Astrocyte of the cerebellum (primary cell): ENCODE measurements at places on chromosomes 3 and 15.

DNA sequence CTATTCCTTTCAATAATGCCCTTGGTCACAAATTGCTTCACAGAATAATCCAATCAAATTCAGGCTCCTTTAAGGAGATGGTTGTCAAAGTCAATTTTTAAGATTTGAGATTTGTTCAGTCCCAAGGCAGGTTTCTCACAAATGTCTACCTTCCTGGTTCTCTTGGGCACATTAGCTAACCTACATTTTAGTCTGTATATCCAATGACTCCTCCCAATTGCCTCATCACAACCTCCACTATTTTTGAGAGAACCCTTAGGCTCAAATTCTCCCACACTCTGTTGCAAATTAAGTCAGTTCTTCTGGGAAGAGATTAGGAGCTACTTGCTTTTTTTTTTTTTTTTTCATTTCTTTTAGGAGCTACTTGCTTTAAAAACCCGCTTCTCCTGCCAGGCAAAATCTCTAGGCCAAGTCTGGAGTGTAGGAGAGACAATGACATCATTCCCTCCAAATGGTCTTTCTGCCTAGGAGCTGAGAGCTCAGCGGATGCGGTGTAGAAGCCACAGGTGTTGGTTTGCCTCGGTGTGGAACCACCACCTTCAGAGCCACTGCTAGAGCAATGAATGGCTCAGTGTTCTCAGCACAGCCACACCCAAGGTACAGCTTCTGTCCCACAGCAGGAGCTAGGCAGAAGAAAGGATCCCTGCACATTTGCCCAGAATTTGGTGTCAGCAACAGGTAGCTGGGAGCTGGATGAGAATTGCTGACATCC, 10.0 kb upstream of the INO80 start:
- no peak for DNase-seq

DNA sequence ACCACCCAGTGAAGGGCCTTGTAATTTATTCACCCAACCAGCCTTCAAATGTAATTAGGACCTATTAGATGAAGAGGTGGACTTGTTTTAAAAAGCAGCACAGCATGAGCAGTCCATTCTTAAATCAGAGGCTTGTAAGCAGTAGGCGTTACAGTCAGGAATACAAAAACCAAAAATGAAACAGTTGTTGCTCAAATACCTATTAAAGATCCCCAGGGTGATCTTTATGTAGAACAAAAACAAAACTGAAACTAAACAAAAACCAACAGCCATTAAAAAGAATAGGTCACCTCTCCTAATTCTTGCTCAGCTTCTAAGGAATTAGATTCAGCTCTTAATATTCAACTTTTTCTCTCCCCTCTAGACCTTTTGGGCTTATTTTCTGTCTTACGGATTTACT, 104.9 kb upstream of the ST8SIA2 start:
- DNase-seq: no peak

DNA sequence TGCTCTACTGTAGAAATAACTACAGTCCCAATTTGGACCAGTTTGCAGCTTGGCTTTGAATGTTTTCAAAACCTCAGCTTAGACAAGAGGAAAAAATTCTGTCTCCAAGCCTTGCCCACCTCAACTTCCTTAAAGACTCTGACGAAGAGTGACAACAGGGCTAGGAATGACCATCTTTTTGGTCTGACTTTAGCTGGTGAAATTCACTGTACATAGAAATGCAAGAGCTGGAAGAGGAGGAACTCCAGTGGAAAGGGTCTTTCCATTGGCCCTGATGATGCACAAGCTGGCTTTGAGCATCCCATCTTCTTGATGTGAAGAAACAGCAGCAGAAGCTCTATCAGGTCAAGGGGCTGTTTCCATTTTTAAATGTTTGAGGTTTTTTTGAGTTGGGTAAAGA, 22.7 kb upstream of the SH3BP5 start:
- no peak for DNase-seq

DNA sequence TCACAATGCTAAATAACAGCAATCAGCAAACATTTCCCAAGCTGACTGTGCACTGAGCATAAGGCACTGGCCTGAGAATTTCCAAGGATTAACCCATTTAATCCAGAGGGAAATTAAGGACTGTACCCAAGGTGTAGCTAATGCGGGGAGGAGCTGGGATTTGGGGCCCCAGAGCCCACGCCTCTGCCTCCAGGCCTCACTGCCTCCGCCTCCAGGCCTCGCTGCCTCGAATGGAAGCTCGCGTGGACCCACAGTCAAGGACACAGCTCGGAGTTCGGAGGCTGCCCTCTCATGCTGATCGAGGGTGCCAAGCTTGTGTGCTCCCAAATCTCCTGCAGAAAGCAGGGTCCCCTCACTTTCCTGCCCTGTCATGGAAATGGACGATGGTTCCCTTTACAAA, 76.5 kb upstream of the SNRPA1 start:
- DNase-seq: no peak

DNA sequence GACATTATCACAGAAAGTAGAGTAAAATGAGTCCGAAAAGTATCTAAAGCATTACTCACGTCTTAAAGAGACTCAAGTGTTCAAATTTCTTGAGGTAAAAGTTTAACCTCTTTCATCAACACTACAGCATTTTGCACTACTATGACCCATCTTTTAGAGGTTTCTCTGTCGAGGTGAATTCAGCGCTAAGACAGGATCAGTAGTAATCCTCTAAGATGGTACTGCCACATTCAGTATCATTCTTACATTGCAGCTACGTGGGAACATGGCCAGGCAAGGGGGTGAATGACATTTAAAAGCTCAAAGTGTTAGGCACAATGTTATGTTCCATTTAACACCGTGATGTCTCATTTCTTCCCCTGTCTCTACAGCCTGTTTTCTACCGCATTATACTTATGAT, 210.8 kb downstream of the FMN1 start:
- no peak for DNase-seq

DNA sequence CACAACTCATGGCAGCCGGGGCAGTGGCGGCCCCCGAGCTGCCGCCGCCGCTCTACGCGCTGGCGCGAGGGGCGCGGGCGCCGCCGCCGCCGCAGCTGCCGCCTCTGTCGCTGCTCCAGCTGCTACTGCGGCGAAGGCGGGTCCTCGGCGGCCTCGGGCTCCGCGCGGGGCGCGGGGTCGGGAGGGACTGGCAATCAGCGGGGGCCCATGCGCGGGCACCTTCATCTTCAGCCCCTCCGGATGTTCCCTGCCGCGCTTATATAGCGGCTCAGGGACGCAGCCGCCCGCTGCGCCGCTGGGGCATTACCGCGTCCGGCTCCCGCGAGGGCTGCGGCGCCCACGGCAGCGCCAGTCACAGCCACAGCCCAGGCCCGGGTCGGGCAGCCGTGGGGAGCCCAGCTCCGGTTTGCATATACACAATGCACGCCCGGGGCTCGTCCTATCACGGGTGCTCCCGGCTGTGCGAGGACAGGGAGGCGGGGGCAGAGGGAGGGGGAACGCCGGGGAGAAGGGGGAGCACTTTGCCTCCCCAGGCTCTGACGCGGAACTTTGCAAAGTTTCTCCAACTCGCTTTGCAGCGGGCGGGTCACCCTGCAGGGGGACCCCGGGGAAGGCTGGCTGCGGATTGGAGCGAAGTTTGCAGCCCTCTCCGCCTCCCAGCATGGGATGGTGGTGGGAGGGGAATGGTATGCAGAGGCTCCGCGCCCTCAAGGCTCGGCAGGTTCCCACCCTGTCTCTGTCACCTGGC, at the start of gene VGLL3:
TSS of gene VGLL3 (minus strand) at position 416 of the 748 bp plus-strand sequence. CDS start at position 10, 406 bp downstream.
- peak; percentile 70 for DNase-seq
